Panc1 (cell line): ENCODE measurements at places on chromosomes 5 and 9. TPM values are rescaled to one million over a fixed set of nuclear protein-coding genes. Genes with fewer than 3 reads are reported as not detected.

The C9orf72 gene
- 3.6 TPM for total RNA-seq

DNA sequence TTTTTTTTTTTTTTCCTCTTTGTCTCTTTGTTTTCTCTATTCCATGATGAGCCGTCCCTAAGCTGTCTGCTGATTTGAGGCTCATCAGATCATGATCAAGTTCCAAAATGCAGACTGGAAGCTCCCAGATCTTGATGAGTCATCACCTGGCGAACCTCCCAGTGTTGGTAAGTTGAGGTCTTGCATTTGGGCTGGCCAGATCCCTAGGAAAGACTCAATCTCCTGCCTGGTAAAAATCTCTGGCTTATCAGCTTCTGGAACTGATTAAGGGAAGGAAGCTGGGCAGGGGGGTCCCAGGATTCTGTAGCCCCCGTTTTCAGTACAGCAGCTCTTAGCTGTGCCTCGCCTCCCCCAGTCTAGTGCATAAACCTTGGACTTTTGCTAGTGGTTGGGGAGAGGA lies 69.0 kb downstream of the TSPAN17 start:
- no peak for DNase-seq

The IL13 gene
- total RNA-seq, result not detected

The AJM1 gene
- total RNA-seq, result 7.2 TPM

The MOB3B gene
- total RNA-seq, result 0.03 TPM

DNA sequence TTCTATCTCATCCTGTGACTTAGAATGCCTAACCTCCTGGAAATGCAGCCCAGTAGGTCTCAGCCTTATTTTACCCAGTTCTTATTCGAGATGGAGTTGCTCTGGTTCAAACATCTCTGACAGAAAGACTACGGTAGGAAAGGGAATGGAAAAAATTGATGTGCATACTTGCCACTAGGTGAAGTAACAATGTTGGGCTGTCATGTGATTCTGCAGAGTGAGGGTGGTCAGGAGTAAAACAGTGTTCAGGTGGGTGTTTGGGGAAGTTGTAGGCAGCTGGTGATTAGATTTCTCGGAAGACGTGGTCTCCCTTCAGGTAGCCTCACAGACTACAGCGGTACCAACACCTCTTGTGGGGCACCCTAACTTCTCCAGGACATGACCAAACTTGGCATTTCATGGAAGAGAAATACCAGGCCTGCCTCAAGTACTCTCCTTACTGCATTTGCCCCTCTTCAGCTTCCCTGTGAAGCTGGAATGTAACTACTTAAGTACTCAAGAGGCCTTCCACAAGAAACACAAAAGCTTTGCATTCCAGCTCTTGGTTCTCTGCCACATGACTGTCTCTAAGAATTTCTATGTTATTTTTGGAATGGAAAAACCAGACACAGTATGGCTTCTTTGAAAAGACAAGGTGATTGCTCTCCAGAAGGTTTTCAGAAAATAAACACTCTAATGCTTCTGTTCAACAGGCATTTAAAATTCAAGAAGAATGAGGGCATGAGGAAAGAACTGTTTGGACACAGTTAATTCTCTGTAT lies 17.4 kb upstream of the ENTREP1 start:
- no peak for DNase-seq

The PCDHA9 gene
- total RNA-seq, result 0.21 TPM

DNA sequence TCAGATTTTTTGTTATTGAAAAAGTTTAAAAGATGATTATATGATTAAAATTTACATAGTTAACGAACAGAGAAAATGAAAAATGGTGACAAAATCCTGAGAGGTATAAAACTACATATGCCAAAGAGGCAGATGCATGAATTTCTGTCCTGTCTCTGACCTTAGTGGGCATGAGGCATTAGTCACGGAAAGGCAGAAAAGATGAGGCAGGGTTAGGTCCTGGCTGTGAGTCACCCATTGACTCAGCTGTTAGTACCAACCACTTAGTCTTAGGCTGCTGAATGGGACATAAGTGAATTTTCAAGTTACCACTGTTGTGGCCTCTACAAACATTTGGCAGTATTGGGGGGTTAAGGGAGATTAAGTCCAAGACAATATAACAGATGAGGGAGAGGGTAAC lies 33.1 kb downstream of the RASA1 start:
- DNase-seq, result peak; percentile 92

GRCh38 chr5:28603869-28604268 lies 1565.5 kb upstream of the CDH9 start:
- no peak for DNase-seq

DNA sequence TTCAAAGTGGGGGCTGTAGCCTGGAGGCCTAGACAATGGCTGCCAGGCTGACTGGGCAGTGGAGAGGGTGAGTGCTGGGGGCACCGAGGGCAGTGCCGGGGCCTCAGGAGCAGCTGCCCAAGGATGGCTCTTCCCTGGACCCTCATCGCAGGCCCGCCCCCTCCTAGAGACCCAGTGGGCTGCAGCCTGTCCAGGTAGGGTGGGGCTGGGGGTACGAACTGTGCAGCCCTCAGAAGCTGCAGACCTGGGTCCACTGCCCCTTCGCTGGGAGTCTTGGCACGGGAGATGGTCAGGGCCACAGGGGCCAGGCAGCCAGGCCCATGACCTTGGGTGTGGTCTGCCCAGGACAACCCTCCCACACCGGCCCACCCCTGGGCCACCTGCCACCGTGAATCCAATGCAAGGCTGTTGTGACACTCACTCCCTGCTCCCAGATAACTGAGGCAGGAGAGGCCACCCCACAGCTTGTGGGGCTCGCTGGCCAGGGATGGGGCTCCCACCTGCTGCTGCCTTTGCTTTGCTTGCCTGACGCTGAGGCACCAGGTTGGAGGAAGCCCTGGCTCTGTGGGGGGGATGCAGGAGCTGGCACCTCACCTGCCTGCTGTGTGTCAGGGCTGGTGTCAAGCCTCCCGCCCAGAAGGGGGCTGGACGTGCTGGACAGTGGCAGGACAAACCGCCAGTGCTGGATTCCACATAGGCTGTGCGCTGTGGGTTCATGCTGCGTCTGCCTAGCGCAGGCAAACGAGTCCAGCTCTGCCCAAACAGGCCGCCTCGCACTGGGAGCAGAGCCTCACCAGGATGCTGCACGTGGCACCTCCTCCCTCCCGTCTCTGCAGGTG lies 23.1 kb upstream of the SLC9A3 start:
- DNase-seq, result no peak
